ENCODE measurements at places on chromosomes 2 and 18.

- DNase-seq, result peak; percentile 7
Observed at GRCh38 chr2:14633061-14633460, 544 bp downstream of the LRATD1 start.

DNA sequence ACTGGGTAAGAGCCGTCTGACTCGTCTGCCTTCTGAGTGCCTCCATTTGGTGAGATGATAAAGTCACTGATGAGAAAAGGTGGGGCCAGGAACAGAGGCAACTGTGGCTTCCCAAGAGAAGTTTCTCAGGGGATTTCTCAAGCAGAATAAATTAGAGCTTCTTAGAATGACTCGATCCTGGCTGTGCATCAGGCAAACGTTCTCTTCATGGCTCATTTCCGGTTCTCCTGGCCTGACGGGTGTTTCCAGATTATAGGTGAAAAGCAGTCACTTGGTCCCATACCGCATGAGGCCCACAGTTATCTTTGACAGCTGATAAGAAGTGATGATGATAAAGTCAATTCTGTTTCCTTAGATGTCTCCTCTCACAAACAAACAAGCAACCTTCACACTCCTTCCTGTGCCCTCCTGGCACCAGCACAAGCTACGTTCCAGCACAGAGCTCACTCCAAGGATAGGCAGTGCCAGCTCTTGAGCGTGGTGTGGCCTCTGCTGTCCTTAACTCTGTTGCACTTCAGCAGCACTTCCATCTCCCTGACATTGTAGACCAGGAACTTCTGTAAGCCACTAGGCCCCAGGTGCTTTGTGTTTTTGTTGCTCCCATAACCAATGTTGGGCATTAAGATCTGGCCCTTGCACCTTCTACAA lies 37.8 kb upstream of the KCNF1 start:
- DNase-seq, result no peak

DNA sequence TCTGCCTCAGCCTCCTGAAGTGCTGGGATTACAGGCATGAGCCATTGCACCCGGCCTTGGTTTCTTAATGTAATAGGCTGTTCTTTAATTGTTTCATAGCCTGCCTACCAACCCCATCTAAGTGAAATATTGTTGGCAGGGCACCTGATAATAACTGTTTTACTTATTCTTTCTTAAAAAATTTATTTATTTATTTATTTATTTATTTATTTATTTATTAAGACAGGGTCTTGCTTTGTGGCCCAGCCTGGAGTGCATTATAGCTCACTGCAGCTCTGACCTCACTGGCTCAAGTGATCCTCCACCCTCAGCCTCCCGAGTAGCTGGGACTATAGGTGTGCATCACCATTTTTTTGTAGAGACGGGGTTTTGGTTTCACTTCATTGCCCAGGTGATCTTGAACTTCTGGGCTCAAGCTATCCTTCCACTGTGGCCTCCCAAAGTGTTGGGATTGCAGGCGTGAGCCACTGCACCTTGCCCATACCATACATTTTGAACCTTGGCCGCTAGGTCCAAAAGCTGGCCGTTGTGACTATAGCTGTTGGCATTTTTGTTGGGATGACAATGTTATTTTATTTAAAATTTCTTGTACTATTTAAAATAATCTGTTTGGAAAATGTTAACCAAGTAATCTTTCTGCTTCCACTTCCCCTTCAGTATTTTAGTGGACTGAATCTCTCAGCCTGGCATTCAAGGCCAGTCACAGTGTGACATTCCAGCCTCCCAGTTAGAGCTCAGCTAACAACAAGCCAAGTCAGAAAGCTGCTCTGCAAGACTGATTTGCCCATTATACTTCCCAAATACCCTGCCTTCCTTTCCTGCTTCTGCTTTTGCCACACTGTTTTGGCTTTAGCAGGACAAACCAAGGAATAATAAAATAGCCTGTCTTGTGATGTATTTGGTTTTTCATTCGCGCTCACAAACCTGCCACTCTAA lies 52.4 kb downstream of the BABAM2 start:
- no peak for DNase-seq

DNA sequence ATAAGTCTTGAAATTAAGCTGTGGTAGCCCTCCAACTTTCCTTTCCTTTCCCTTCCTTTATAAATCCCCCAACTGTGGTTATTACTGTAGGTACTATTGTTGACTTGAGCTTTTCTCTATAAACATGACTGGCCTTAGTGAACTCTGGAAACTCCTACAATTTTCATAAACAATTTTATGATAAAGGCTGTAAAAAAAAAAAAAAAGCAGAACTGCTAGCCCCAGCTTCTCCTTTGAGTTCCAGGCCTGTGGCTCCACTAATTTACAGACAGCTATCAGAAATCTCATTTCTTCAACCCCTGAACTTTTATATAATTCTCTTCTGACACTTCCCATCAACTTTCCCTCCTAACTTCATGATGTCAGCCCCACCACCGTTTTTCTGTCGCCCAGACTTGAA lies 174.3 kb downstream of the IKZF2 start:
- no peak for DNase-seq

DNA sequence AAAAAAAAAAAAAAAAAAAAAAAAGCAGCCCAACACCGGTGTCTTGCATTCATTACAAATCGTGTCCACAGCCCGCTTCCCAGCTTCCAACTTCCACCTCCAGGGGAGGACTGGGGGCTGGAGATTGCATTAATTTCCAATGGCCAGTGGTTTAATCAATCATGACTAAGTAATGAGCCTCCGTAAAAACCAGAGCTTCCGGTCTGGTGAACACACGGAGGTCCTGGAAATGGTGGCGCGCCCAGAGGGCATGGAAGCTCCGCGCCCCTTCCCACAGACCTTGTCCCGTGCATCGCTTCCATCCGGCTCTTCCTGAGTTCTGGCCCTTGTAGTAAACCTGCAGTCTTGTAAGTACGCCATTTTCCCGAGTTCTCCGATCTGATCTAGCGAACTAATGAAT lies 43.6 kb downstream of the EEF1B2 start:
- no peak for DNase-seq

- no peak for DNase-seq
Observed at GRCh38 chr18:2903006-2903405, 56.2 kb downstream of the EMILIN2 start.

DNA sequence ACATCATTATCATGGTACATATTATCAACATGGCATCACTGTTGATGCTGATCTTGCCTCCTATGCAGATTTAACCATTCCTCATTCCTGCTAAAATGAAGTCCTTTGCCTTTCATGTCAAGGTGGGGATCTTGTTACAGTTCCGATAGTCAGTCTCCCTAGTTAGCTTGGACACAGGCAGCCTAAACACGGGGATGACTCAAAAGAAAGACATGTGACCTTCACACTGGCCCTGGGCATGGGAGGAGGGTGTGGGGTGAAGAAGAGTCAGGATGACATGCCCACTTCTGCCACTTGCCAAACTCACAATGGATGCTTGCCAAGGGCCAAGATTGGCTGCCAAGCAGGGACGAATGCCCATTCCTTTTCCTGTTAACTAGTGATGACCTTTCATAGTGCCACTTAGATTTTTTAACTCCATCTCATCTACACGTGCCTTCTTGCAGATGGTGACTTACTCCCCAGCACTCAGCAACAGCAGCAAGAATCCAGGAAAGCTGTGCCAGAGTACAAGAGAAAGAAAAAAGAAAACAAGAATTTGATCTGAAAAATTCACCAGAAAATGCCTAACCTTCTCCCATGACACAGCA lies 13.9 kb upstream of the SLC1A4 start:
- no peak for DNase-seq

- DNase-seq, result no peak
Observed at GRCh38 chr2:64328756-64329155, 125.2 kb upstream of the LGALSL start.

- DNase-seq, result no peak
Observed at GRCh38 chr18:76466410-76466991, 28.5 kb downstream of the ZNF516 start.

DNA sequence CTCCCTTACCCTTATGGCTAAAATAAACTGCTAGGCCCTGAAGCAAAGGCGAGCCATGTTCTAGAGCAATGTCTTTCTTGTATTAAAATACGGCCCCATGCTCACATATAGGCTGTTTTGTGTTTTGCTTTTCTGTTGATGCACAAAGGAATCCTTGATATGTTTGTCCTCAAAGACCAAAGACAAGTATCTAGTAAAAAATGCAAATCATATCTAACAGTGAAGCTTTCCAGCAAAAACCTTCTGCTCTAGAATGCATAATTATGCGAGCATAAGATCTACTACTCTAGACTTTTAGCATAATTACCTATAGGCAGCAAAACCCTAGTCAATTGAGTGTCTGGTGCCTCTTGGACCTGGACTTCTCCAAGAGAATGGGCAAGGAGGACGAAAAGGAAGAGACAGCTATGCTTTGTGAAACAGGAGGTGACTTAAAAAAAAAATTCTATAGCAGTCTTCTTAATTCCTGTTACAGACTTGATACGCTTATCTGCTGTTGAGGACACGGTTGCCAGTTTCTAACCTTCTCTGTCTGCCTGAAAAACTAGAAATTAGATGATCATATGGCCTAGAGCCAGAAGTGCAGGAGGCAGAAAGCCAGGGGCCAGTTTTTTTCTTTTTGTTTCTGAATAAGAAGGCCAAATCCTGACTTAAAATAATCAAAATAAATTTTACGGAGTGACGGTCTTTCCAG lies 1.5 kb upstream of the AMMECR1L start:
- no peak for DNase-seq

DNA sequence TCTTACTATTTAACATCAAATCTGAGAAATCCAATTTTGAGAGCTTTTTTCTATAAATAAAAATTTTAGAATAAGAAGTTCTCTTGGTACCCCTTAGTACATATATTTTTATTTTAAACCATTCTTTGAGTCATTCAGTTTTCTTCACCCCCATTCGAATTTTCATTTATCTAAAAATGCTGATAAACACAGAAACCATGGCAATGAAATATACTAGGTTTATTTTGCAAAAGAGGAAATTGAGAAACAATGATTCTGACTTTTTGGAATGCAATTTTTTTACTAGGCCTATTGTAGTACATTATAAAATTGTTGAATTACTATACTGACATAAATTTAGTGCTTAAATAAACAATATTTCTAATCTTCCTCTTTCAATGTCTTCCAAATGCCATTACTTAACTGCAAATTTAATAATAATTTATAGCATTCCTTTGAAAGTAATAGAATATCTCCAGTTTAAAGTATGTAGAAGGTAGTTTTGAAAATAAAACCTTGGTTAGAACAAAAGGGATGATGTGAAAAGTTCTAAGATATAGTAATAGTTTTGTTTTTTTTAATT lies 46.3 kb downstream of the TANK start:
- no peak for DNase-seq

DNA sequence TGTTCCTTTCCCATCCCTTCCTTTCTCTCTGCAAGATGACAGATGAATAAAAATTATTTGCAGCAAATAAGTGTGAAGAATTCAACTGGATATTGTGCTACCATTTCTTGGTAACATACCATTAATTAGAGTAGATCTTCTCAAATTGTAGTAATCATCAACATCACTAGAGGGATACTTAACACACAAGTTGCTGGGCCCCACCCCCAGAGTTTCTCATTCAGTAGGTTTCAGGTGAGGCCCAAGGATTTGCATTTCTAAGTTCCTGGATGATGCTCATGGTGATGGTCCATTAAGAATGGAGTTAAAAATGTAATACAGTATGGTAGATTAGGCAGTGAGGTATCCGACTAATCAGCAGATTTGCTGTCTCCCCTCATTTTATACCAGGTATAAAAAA lies 594.0 kb downstream of the ERBB4 start:
- DNase-seq, result no peak

DNA sequence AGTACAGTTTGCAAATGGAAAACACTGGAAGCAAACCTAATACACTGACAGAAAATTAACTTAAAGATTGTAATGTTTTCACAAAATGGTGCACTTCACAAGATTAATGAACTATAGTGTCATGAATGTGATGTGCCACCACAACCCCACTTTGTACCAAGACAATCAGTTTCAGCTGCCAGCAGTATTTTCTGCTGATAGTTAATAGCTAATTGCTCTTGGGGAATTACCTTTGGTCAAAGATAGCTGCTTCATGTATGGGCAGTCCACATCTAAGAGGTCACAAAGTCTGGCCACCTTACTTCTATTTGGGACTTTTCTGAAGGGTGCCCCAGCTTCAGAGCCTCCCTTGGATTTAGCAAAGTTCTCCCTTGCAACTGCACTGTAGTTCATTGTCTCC lies 254.0 kb downstream of the CALCRL start:
- no peak for DNase-seq

- DNase-seq, result no peak
Observed at GRCh38 chr2:193891023-193891422, 1696.3 kb upstream of the TMEFF2 start.

DNA sequence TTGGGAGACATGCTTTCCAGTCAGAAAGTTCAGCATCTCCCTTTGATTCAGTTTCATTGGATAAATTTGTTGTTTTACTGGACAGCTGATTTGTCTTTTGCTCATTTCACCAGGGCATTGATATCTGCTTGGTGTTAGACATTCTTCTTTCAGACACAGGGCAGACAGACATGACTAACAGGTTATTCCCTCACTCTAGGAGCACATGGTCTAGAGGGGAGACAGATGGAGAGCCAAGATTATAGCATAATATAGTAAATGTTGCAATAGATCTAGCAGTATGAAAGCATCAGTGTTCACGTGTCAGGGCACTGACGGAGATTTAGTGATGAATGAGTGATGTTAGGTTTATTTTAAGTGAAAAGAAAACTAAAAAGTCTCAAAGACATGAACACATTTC lies 187.0 kb upstream of the CYRIA start:
- no peak for DNase-seq

- DNase-seq, result no peak
Observed at GRCh38 chr18:13381944-13382365, 163.4 kb downstream of the LDLRAD4 start.

GRCh38 chr2:9761577-9761976 lies 81.7 kb upstream of the TAF1B start:
- DNase-seq, result no peak

GRCh38 chr18:76633588-76634269 lies 138.7 kb upstream of the ZNF516 start:
- DNase-seq, result no peak

- DNase-seq, result no peak
Observed at GRCh38 chr2:165820296-165820695, 26.2 kb upstream of the GALNT3 start.

- no peak for DNase-seq
Observed at GRCh38 chr18:48566589-48566988, 27.8 kb downstream of the CTIF start.

- DNase-seq, result no peak
Observed at GRCh38 chr2:108460345-108461037, 11.5 kb downstream of the GCC2 start.
